T-helper 2 cell treated with Interferon-gamma antibody and Interleukin-4, amounts not matched to agents 100 ng/mL and 5 ng/mL, for 36 hours (primary cell): ENCODE measurements at places on chromosomes 6 and 20. TPM values are rescaled to one million over a fixed set of nuclear protein-coding genes. Genes with fewer than 3 reads are reported as not detected.

HDGFL1 gene
- not detected in 2 replicates for total RNA-seq

FOXS1 gene
- total RNA-seq: not detected in 2 replicates

CTCFL gene
- not detected in 2 replicates for total RNA-seq

CTAGE9 gene
- not detected in 2 replicates for total RNA-seq

CDH4 gene
- 0.05 TPM in 1 of 2 replicates, not detected in the other for total RNA-seq

XKR7 gene
- 0.05 TPM in 2 replicates for total RNA-seq

HEBP2 gene
- 27.2 and 29.4 TPM in 2 replicates for total RNA-seq
